ENCODE measurements at places on chromosomes 6 and 20. TPM values are rescaled to one million over a fixed set of nuclear protein-coding genes. Genes with fewer than 3 reads are reported as not detected.

Gene APOM
- 2.6 TPM for total RNA-seq

Gene NTSR1
- total RNA-seq = not detected

Gene NT5E
- 24.8 TPM for total RNA-seq

Gene MYLK2
- not detected for total RNA-seq

Gene SIRPD
- total RNA-seq = not detected

Gene RXRB
- 99.9 TPM for total RNA-seq

Gene SPAG4
- 5.7 TPM for total RNA-seq

Gene XRN2
- total RNA-seq = 46.2 TPM

All from B cell (primary cell).